Fibroblast of the aortic adventitia (primary cell): ENCODE measurements at places on chromosomes 1 and 21.

- DNase-seq = peak; percentile 46
These were observed 228.9 kb upstream of the ADGRL4 start for GRCh38 chr1:79235301-79236002.

DNA sequence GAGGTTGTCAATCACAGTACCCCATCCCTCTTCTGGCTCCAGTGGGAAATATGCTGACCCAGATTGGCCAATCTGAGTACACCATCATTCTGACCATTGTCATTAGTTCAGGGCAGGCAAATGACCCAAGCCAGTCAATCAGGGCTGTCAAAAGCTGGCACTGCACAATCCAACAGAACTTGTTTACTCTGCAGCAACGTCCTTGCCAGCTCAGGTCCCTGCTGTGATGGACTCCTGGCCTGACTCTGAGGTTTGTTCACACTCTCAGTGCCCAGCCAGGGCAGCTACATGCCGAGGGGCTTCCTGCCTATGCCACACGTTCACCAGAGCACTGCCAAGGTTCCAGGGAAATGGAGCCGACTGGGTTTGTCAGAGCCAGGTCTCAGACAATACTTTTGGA is 14.7 kb upstream of the OVAAL start:
- DNase-seq = no peak

DNA sequence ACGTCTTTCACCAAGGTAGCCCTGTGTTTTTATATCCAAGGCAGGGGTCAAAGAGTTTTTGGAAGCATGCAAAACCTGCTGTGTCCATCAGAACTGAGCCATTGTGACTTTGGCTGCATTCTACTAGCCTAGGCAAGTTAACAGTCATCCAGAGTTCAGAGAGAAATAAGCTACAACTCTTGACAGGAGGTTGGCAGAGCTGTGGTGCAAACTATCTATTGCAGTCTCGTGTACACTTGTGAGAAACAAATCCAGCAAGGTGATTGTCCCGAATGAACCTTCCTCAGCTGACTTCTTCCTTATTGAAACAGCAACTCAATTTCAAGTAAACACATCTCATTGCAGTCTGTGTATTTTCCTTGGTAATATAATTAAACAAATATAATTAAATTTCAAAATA is 124.5 kb downstream of the NCAM2 start:
- DNase-seq = no peak

- DNase-seq = no peak
These were observed 26.4 kb downstream of the MEGF6 start for GRCh38 chr1:3584915-3585314.

GRCh38 chr1:28830814-28831213 is 18.8 kb downstream of the OPRD1 start:
- no peak for DNase-seq

DNA sequence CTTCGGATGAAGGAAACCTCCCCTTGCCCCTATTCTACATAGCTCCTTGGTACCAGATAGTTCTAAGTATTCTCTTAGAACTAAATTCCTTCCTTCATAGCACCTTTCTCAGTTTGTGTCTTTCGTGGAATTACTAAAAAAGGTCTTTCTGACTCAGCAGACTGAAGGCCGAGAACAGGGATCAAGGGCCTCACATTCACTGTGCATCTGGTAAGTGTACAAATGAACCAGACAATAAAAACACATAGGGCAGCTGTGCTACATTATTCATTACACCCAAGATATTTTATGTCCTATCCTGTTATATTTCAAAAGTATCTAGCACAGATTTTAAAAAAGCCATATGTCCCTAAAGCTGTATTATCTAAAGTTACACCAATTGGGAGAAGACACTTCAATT is 62.9 kb upstream of the HP1BP3 start:
- DNase-seq = no peak

- no peak for DNase-seq
These were observed 264.3 kb upstream of the PLD5 start for GRCh38 chr1:242788771-242789170.

GRCh38 chr21:27741736-27742135 is 774.8 kb upstream of the ADAMTS5 start:
- DNase-seq = peak; percentile 90

DNA sequence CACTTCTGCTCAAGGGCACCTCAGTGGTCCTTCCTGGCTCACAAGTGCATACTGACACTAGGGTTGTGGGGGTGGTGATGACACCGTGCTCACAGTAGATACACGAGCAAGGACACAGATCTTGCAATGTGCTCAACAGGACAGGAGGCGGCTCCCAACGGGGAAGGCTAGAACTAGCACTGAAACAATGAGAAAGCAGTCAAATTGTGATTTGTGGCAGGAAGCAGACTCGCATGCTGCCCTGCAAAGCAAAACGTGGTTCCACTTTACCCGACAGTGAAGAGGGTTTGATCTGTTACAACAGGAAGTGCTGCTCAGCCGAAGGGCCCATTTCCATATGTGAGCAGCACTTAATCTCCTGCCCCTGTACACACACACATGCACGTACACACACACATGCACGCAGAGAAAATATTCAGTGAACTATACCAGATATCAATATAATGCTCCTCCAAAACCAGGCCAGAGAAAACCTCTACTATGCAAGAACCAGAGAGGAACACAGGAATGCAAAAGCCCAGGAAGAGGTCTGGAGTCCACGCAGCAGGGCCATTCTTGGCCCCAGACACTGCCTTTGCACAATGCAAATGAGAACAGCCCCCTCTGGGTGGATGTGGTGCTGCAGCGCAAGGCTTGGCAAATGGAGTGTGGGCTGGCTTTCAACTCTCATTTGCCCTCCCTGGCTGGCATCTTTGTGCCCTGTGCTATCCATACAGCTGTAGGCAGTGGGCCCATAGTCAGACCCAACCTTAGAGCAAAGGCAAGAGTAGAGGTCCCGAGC is 47.1 kb downstream of the KANK4 start:
- no peak for DNase-seq

DNA sequence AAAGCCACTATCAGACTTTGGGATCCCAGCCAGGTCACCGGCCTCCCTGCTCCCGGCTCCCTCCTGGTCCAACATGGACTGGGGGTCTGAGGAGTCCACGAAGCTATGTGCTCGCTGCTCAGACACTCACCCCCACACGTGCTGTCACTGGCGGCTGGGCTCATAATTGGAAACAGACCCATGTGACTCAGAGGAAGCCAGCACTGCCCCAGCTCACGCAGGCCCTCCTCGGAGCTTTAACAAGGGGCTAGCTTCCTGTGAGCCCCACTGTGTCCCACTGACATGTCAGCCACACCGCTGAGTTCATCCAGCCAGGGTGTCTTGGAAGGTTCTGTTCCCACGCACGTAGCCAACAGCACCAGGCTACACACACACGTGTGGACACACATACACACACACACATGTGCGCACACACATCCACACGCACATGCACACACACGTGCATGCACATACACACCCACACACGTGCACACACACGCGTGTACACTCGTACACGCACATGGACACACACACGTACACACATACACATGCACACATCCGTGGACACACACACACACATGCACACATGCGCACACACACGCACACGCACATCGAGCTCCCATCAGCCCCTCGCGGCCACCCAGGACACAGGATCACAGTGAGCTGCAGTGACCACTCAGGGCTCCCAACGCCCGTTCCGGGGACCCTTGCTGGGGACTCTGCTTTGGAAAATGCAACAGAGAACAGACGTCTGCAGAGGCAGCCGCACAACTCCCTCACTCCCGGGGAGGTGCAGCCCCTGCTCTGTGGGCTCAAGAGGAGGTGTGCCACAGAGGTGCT is 18.4 kb upstream of the COL6A2 start:
- peak; percentile 86 for DNase-seq

GRCh38 chr1:60262701-60263100 is 189.1 kb upstream of the C1orf87 start:
- DNase-seq = no peak

- DNase-seq = peak; percentile 86
These were observed 1.0 kb downstream of the IQGAP3 start for GRCh38 chr1:156571261-156571852.

GRCh38 chr1:43933386-43934100 is at the start of gene ARTN:
TSS of gene ARTN (plus strand) at chr1:43933801. CDS start at chr1:43935657, 1,856 bp downstream.
- DNase-seq = no peak

- DNase-seq = peak; percentile 77
These were observed 7.0 kb downstream of the KCNAB2 start for GRCh38 chr1:6052543-6053205.

- DNase-seq = no peak
These were observed 24.7 kb upstream of the IGSF5 start for GRCh38 chr21:39720126-39720778.

DNA sequence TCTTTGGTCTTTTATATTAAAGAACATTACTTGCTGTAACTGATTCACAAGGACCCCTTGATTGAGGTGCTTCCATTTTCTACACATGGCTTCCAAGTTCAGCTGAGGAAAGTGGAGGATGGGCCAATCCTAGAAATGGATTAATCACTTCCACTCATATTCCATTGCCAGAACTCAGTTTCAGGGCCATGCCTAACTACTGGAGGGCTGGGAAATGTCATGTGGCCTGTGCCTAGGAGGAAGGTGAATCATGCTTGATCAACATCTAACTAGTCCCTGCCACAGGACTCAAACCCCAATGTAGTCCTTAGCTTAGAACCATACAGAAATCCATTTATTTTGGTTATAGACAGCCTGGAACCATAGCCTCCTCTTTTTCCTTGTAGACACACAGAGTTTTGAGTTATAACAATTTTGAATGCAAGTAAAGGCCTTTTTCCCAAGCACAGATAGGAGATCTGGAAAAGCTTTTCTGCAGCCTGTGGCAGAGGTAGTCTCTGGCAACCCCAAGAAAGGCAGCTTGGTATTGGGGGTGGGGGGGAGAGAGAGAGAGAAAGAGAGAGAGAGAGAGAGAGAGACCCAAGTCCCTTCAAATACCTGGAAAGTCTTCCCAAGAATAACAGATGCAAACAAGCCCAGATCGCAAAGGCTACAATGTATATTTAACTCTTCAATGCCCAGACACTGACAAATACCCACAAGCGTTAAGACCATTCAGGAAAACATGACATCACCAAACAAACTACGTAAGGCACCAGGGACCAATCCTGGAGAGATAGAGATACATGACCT is 12.5 kb downstream of the MAST2 start:
- peak; percentile 51 for DNase-seq

GRCh38 chr1:181083842-181084605 is 4.5 kb upstream of the IER5 start:
- DNase-seq = peak; percentile 75

DNA sequence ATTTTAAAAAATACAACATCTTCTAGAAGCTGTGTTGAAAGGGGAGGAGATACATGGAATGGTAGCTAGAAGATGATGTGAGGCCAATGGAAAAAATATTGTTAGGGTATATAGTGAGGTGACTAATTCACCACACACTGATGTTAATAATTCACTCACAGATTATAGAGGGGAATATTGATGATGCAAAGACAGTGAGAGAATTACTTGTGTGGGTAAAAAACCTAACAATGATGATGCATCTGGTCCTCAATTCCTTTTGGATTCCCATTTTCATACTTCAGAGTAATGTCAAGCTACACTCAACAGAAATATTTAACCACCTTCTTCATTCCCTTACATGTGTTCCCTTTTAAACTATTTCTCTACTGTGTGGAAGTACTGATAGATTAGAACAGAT is 169.5 kb upstream of the DPYD start:
- peak; percentile 65 for DNase-seq

GRCh38 chr1:12208764-12209494 is 20.9 kb upstream of the VPS13D start:
- DNase-seq = peak; percentile 84

GRCh38 chr1:93820554-93821422 is 58.2 kb downstream of the DNTTIP2 start:
- no peak for DNase-seq

- DNase-seq = peak; percentile 41
These were observed 80.3 kb downstream of the OSBPL9 start for GRCh38 chr1:51697166-51697565.

GRCh38 chr1:35449334-35450008 is 107.7 kb downstream of the KIAA0319L start:
- DNase-seq = peak; percentile 94

- DNase-seq = no peak
These were observed 801 bp downstream of the MX1 start for GRCh38 chr21:41426676-41427404.

DNA sequence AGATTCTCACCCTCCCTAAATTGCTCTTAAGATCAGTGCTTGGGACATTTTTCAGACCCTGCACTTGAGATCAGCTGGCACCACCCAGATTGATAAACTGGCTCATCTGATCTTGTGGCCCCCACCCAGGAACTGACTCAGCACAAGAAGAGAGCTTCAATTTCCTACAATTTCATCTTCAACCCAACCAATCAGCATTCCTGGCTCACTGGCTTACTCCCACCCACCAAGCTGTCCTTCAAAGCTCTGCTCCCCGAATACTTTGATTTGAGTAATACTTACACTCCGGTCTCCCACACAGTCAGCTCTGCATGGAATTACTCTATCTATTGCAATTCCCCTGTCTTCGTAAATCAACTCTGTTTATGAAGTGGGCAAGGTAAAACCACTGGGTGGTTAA is 461.9 kb upstream of the RGS18 start:
- peak; percentile 1 for DNase-seq

DNA sequence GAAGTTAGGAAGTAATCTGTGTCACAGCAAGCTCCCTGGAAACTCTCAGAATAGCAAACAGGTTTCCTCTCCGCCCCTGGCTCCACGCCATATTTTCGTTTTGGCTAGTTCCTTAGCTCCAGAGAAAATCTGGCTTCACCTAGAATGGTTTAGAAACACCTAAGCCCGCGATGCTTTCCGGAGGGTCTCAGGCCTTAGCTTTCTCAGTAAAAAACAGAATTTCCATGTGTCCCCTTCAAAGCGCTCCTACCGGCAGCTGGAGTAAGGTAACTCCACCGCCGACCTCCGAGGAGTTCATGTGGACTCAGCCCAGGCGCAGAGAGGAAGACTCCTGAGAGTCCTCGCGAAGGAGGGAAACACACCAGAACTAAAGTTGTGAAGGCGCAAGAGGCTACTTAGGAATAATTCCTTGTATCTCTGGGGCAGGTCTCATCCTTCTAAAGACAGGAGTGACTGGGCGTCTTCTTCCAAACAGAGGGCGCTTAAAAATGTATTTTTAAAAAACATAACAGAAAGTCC is 406 bp downstream of the KIAA0040 start:
- DNase-seq = peak; percentile 21

DNA sequence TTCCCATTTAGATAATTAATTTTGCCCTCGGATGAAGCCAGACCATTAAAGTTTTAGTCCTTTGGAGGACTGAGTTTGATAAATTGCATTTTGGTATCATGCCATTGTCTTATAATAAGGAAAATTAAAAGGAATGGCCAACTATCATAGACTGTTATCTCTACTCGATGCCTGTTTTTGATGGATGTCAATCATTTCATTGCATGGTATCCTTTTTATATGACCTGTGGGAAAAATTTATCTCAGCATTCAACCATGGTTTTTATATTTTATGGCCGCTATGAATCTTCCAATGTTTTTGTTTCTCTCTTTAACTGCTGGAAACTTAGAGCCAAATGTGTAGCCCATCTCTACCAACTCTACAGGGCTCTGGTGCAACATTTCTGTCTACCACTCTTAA is 9.9 kb upstream of the CCT8 start:
- no peak for DNase-seq

DNA sequence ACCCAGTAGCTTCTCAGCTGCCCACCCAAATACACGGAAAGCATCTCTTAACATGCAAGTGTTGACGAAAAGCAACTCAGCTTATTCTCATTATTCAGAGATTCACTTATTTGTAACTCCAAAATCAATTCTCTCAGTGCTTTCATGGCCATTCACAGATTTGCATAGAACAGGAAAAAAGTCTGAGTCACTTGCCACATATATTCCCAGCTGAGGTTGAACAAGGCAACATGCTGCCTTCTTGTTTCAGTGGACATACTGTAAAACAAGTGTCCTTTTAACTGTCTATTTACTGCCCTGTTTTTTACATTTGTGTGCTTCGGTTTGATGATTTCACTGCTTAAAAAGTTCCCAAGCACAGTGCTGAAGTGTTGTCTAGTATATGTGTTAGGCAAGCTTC is 273.0 kb downstream of the LTN1 start:
- no peak for DNase-seq
